Right lung (tissue), 10 donors: ENCODE measurements at places on chromosomes 7 and 10. TPM values are rescaled to one million over a fixed set of nuclear protein-coding genes. Genes with fewer than 3 reads are reported as not detected.

Gene GSDME
- polyA plus RNA-seq: 13.1 TPM

GRCh38 chr10:31384589-31384949, 65.6 kb downstream of the ZEB1 start:
- no peak for DNase-seq

DNA sequence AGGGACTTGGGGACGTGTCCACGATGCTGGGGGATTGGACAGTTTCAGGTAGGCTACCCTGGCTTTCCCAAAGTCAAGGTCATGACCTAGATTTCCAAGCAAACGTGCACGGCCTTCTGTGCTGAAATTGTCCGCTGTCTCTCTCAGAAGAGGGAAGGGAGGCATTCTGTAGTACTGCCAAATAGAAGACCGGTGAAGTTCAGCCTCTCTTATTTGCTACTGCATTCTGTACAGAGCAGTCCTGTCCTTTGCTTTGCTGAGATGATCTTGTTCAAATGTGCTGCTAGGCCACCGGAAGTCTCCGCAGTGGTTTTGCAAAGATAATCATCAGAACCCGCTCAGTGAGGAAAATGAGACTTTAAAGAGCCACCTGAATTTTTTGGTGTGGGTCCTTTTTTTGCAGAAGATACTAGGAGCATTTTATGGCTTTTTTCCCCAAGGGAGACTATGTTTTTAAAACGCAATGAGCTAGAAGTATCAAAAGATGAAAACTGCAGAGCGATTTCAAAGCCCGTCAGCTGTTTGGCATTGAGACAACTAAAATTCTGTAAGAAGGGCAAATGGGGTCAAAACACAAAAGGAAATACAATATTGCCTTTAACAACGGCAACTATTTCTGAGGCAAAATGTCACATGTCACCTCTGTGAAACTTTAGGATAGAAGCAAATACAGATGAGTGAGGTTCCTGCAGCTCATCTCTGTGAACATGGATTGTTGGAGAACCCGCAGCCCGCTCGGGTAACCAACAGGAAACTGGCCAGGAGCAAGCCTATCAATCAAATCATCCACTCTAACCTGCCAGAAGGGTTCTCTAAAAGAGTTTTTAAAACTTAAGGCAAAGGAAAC, 1.3 kb upstream of the NMT2 start:
- peak; percentile 26 for DNase-seq

DNA sequence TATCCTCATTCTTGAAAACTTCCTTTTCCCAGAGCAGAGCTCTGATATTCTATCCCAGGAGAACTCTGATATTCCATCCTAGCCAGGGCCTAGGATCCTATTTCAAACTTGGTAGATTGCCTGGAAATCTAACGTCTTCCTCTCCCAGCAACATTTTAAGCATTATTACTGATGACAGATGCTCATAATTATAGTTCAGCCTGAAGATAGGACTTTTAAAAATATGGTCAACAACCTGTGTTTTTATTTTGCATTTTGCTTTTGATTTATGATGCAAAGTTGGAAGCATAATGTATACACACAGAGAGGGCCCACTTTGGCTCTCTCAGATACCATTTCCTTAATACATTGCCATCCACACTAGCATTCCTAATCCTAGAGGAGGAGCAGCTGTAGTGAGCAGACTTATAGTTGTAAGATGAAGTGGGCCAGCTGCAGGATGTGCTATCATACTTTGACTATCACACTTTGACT, 457.4 kb upstream of the TPK1 start:
- DNase-seq: peak; percentile 48

GRCh38 chr10:132666705-132667341, 119.1 kb downstream of the NKX6-2 start:
- no peak for DNase-seq

Gene SKIDA1
- polyA plus RNA-seq: 4.3 TPM

- no peak for DNase-seq
Measured at GRCh38 chr10:6114805-6115341, 26.0 kb downstream of the RBM17 start.

Gene PDE1C
- 2.6 TPM for polyA plus RNA-seq

DNA sequence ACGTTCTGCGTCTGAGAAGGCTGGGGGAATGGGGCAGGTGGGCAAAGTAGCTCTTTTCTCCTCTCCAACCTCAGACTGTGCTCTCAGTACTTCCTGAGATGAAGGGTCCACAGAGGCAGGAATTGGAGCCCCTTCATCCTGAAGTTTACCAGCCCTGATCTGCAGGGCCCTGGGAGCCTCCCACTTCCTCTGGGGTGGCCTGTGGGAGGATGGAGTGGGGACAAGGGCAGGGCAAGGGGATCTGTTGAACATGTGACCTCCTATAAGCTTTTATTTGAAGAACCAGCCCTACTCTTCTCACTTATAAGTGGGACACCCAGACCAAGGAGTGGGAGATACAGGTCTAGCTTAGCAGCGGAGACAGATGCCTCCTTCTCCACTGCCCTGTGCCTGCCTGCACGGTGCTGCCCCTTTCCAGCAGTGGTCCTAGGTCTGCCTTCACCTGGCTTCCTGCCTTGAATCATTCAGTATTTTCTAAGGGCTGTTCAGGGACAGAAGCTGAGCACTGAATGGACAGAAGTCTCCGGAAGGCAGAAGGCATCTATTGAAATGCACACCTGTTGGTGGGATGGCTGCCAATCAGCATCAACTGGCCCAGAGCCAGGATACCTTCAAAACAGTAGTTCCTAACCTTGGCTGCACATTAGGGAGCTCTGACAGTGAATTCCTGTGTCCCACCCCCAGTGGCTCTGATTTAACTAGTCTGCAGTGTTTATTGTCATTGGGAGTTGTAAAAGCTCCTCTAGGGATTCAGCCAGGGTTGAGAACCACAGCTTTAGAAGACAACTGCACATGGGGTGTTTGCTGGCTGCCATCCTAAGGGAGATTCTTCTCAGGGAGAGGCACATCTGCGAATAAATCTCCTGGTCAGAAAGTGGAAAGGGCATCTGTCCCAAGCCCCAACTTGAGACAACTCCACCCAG, 2.7 kb upstream of the ARHGAP22 start:
- no peak for DNase-seq

Gene NKX1-2
- polyA plus RNA-seq: not detected

GRCh38 chr7:30671793-30672465, 10.3 kb downstream of the CRHR2 start:
- peak; percentile 39 for DNase-seq

Gene RHOBTB1
- polyA plus RNA-seq: 54.7 TPM

Gene FXYD4
- polyA plus RNA-seq: 0.22 TPM

- no peak for DNase-seq
Measured at GRCh38 chr7:92639966-92640365, 49.8 kb upstream of the FAM133B start.

GRCh38 chr7:105399043-105399725, 10.5 kb upstream of the SRPK2 start:
- no peak for DNase-seq

Gene UPK3B
- 18.0 TPM for polyA plus RNA-seq
